ENCODE measurements at places on chromosomes 11 and 22. TPM values are rescaled to one million over a fixed set of nuclear protein-coding genes. Genes with fewer than 3 reads are reported as not detected.

- no peak for DNase-seq
These were observed 15.8 kb downstream of the TOLLIP start for GRCh38 chr11:1293619-1294015.

MFRP gene
- not detected for polyA plus RNA-seq

DTX4 gene
- 1.8 TPM for polyA plus RNA-seq

KLHL35 gene
- 3.4 TPM for polyA plus RNA-seq

PATE2 gene
- polyA plus RNA-seq, result not detected

KCNJ11 gene
- 4.7 TPM for polyA plus RNA-seq

DNA sequence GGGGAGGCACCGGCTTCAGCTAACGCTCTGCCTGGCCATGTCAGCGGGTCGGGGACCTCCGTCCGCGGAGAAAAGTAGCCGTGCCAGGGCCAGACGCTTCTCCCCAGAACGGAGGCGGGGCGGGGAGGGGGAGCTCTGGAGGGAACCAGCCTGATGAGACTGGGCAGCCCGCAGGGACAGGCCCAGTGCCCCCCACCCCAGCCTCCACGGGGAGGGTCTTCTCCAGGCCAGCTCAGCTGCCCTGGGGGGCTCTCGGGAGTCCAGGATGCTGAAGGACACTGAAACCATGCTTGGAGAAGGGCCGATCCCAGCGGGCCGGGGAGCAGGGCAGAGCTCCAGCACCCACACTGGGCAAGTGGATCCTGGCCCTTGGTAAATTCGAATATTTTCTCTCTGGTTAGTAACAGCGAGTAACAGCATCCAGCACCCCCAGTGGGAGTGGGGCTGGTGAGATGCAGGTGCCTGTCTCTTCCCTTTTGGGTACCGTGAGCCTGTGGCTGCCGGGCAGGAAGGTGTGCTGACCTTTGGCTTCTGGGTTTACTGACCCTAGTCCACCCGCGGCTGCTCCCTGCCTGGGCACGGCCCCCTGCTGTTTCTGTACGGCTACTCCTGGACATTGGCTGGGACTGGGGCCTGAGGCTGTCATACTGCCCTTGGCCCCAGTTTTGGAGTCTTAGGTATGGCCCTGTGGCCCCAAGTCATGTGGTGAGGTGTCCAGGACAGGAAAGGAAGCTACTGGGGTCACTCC, 35.8 kb downstream of the GRAMD4 start:
- DNase-seq, result no peak

GRCh38 chr11:2803186-2804091, 82.1 kb downstream of the CDKN1C start:
- no peak for DNase-seq

DNA sequence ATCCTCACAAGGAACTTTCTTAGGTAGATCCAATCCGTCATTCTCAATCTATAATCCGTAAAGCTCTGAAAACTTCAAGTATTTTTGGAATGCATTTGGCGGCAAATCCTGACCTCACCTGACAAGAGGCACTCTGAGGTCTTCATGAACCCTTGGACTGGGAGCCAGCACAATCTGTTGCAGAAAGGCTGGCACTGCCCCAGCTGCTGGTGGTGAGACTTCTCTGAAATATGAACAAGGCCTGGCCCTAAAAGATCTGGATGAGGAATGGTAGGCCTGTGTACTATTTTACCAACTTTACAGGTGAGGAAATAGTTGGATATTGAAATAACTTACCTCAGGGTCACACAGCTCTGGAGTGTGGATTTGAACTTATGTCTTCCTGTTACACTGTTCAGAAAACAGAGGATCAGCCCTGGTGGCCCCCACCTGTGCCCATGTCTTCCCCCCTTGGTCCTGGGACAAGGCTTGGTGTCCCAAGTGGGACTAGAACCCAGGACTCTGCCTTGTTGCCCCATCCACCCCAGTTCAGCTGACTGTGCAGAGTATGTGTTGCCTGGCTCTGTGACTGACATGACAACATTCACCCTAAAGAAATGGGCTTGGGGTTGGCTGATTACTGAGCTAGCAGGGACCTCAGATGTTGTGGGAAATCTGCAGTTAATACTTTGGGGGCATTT, 471.4 kb downstream of the MN1 start:
- no peak for DNase-seq

- no peak for DNase-seq
These were observed 6.1 kb downstream of the RHOD start for GRCh38 chr11:67062526-67063373.

GRCh38 chr11:11499300-11499699, 122.5 kb downstream of the GALNT18 start:
- DNase-seq, result no peak

TMEM191C gene
- 11.3 TPM for polyA plus RNA-seq

DNA sequence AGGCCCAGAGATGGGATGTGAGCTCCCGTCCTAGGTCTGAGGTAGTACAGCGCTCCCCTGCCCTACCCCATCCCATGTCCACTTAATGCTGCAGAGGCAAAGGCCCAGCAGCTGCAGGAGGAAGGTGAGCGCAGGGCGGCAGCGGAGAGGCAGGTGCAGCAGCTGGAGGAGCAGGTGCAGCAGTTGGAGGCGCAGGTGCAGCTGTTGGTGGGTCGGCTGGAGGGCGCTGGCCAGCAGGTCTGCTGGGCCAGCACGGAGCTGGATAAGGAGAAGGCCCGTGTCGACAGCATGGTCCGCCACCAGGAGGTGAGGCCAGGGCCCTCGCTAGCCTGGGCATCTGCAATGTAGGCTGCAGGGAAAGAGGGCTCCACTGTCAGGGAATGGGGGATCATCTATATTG, 15.2 kb downstream of the CCDC157 start:
- DNase-seq, result no peak

GRCh38 chr22:27512283-27512761, 289.2 kb downstream of the MN1 start:
- peak; percentile 98 for DNase-seq

GRCh38 chr22:43669190-43669589, 142.9 kb downstream of the EFCAB6 start:
- DNase-seq, result no peak

DNA sequence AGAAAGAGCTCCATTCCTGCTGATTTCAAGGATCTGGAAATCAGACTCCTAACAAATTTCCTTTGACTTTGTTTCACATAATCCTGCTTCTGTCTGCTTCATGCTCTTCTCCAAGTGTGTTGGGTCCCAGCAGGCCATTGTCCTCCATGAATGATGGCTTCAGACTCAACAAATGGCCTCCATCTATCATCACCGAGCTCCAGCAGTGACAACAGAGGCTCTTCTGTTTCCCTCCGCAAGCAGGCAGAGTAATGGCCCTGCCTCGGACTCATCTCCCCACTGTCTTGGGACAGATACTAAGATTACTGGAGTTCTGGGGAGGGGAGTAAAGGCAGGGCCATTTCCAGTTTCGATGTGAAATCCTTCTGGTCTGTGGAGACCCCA, 127.3 kb downstream of the TENM4 start:
- DNase-seq, result no peak

DNA sequence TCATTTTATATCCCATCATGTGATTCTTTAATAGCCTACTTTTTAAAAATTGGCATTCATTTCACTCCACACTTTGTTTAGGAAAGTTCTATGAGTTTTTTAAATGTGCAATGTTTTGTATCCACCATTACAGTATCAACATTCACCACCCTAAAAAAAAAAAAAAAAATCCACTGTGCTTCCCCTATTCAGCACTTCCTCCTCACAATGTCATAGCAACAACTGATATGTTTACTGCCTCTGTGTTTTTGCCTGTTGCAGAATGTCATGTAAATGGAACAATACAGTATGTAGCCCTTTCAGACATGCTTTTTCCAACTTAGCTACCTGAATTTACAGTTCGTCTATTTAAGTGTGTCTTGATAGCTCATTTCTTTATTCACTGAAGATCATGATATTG, 754.2 kb downstream of the FAM181B start:
- DNase-seq, result no peak

- DNase-seq, result no peak
These were observed 9.0 kb downstream of the OR51S1 start for GRCh38 chr11:4839851-4840549.

SCN2B gene
- 2.2 TPM for polyA plus RNA-seq

APOBEC3F gene
- 24.2 TPM for polyA plus RNA-seq

CARD16 gene
- polyA plus RNA-seq, result not detected

DNA sequence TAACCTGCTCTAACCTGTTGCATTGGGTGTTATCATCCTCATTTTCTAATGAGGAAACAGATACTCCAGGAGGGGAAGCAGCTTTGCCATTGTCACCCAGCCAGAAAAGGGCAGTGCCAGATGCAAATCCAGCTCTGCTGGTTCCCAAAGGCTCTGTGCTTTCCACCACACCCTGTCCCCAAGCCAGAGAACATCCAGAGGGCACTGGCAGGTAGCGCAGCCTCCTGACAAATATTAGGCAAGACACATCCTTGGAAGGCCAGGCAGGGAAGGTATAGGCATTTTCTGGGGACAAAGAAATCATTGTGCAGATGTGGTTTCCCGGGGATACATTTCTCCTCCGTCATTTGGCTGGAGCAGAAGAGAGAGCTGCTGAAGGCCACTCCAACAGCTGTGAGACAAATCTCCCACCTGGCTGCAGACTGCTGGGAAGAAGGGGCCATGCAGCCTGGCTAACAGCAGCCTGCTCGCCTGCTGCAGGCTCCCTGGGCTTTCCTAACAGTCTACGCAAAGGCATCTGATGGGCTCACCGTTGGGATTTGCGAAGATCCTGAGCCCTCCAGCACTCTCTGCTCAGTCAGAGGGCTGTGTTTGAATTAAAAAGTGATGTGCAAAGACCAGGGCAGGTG, 93.9 kb upstream of the PITPNB start:
- no peak for DNase-seq

DNA sequence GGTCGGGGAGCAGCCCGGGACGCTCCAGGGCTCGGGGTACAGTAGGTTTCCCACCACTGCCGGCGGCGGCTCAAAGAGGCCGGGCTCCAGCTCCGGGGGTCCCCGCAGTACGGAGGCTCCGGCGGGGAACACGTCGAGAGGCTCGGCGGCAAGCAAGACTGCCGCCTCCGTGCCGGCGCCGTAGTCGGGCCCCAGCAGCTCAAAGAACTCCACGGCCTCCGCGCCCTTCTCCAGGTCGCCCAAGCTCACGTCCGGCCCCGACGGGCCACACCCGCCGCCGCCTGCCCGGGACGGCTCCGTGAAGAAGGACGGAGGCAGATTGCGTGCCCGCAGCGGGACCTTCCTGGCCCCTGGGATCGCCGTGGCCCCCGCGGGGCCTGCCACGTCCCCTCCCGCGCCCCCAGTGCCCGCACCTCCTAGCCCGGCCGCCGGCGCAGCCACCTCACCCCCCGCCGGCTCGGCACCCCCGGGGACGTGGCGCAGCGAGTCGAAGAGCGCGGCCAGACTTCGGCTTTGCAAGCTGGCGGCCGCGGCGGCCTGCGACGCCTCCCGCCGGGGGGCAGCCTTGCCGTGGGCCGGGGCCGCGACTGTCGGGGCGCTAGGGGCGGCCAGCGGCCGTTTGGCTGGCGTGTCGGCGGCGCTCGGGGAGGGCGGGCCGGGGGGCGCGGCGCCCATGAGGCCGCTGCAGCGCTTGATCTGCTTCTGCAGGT, 775 bp downstream of the FAM181B start:
- DNase-seq, result peak; percentile 43

SERPIND1 gene
- polyA plus RNA-seq, result 4.8 TPM

THAP12 gene
- 24.8 TPM for polyA plus RNA-seq

DNA sequence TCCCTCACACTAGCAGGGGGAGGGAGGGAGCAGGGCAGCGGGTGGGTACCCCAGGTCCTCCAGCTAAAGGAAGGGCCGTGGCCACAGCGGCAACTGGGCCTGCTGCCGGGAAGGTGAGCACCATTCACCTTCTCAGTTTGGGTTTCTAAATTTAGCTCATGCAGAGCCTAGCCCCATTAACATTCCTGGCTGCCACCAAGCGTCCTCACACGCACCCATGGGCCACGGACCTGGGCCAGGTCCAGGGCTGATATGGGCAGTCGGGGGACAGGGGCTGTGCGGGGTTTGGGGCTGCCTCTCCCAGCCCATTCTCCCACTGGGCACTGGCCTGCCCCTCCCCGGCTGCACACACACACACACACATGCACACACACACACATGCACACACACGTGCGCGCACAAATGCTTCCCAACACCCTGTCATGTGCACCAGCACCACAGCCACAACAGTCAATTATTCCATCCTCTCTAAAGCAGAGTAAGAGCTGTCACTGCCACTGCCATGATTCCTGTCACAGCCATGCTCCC, 28.7 kb downstream of the SYT7 start:
- DNase-seq, result no peak

DNA sequence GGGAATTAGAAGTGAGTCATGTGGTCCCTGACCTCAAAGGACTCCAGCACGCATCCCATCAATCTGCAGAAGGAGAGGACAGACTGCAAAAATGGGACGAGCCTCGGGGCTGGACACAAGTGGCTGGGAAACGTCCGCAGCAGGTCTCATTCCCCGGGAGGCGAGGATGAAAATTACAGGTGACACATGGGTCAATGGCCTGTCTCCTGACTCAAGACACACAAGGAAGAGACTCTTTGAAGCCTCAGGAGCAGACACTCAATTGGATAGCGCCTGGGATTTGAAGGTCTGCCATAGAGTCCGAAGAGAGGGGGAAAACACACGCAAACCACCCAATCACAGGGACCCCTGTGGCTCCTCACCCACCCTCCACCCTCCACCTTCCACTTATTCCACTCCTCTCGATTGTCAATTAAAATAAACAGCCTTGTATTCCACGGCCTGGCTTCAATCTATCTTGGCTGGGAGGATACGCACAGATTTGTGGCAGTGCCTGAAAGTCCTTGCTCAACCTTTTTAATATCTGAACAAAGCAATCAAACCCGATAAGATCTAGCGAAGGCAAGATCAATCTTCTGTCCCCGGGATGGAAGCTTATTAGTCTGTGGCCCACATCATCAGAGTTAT, 101.8 kb upstream of the CADM1 start:
- DNase-seq, result no peak

DNA sequence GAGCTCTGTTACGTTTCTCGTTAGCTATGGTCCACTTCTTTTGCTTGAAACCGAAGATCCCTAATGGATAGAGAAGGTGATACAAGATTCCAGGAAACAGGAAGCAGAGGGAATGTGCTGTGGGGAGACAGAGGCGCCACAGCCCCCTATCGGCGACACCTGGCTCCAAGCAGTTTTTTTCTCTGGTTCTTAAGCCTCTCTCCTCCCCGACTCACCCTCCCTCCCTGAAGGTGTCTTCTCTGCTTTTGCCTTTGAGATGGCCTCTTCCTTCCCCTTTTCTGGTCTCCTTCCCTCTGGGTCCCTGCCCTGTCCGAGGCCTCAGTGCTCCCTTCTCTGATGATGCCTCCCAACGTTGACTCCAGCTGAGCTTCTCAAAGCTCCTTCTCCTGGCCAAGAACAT, 14.2 kb upstream of the APOBEC3A start:
- DNase-seq, result no peak

- no peak for DNase-seq
These were observed 18.2 kb downstream of the LIMK2 start for GRCh38 chr22:31230155-31230870.
